Uterine smooth muscle cell (primary cell): ENCODE measurements at places on chromosomes 2 and 18. TPM values are rescaled to one million over a fixed set of nuclear protein-coding genes. Genes with fewer than 3 reads are reported as not detected.

The ERFE gene
- total RNA-seq, result 2.1 and 3.1 TPM in 2 replicates

The SCN2A gene
- total RNA-seq, result 4.1 and 6.4 TPM in 2 replicates

The RIT2 gene
- not detected in 2 replicates for total RNA-seq

The SKOR2 gene
- total RNA-seq, result not detected in 2 replicates

The GPR55 gene
- under 0.01 TPM in 1 of 2 replicates, not detected in the other for total RNA-seq

The ARHGAP25 gene
- 1.1 and 3.7 TPM in 2 replicates for total RNA-seq
